ENCODE measurements at places on chromosomes 5 and 9.
A peak's percentile ranks its signal among the peaks of the same experiment; 100 is the strongest.

DNA sequence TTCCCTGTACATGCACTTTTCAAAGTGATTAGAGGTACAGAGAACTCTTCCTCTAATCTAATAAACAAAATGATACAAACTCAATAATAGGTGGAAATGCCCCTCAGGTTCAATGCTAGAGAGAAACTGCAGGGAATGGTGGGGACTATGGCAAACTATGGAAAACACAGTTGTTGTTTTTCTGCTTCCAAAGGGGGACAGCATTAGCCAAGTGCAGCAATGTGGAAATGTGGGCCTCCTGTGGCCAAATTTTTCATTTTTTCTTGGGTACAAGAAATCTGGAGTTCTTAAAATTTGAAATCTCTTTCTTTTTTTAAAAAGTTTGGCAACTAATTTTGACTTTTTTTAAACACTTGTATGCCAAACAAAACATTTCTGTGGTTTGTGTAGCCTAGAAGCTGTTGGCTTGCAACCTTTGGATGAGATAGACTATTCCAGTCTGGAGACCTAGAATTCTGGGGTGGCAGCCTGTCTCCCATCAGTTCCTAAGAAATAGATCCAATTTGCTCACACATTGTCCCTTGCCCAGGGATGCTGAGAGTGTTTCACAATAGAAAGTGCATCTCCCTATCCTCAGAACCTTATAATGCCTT lies 218.6 kb downstream of the PAPPA start:
- no peak for DNase-seq

DNA sequence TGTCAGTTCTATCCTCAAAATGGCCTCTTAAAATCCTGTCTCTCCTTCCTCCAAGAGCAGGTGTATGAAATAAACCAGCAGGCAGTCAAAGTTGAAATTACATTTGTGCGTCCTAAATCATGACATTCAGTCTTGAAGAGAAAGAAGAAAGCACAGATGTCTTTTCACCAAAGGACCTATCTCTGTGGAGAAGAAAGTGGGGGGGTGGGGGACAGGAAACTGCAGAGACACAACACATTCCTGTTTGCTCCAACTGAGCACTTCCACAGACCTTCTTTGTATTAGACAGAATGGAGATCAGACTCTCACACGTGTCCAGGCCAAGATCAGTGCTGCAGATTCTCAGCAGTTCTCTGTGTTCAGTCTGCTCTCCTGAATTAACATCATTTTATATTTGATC lies 471.9 kb upstream of the RGMB start:
- DNase-seq: no peak

- DNase-seq: no peak
Measured at GRCh38 chr5:141701360-141702119, 19.5 kb upstream of the ARAP3 start.

DNA sequence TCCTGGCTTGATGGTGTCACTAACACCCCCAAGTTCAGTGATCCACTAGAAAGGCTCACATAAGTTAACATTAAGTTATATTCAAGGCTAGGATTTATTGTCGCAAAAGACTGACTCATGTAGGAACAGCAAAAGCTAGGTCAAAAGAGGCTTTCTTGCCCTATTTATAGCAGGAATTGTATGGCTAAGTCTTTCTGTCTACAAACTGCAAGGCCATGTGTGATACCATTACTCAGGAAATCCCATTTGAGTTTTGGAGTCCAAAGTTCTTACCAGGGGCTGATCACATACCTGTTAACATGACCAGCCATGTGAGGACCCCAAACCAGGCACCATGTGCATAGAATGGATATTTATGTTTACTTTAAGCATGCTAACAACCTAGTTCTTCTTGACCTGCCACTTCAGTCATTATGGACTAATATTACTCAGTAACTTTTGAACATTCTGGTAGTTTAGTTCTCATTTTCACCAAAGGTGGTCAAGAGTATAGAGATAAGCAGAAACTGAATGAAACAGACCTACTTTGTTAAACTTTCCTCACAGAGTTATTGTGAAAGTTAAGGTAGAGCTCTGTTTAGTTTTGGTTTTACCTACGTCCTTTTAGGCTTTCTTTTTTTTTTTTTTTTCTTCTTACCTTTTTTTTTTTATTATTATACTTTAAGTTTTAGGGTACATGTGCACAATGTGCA lies 281.1 kb downstream of the FER start:
- DNase-seq: no peak

DNA sequence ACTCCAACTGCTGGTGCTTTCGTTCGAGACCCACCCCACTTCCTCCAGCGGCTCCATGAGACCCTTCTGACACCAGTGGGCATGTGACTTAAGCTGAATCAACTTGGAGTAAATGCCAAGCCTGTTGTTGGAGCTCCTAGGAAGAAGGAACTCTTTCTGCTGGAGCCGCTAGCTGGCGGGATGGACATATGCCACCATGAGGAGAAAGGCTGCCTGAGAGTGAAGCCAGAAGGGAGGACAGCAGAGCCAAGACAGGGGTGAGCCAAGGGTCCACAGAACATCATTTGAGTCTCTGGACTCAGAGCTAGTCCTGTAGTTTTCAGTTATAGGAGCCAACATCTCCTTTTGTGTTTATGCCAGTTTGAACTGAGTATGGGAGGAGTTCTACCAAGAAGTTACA lies 35.9 kb downstream of the ANXA6 start:
- DNase-seq: no peak

DNA sequence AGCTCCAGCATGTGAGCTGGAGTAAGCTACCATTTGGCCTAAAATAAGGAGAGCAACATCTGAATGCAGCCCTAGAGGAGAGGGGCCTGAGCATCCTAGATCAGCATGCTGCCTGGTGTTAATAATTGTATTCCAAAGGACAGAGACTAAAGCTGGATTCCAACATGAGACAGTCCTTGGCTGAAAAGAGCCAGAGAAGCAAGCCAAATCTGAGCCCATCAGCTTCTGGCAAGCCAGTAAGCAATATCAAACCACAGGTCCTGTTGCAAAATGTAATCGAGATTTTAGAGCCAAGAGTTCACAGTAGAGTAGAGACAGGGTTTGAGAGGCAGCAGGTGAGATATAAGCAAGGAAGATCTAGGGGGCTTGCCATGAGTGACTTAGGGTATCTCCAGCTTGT lies 42.3 kb upstream of the DMAC1 start:
- no peak for DNase-seq

- DNase-seq: no peak
Measured at GRCh38 chr5:123120197-123120596, 31.2 kb downstream of the PRDM6 start.

- no peak for DNase-seq
Measured at GRCh38 chr9:129353697-129354336, 175.8 kb upstream of the IER5L start.

DNA sequence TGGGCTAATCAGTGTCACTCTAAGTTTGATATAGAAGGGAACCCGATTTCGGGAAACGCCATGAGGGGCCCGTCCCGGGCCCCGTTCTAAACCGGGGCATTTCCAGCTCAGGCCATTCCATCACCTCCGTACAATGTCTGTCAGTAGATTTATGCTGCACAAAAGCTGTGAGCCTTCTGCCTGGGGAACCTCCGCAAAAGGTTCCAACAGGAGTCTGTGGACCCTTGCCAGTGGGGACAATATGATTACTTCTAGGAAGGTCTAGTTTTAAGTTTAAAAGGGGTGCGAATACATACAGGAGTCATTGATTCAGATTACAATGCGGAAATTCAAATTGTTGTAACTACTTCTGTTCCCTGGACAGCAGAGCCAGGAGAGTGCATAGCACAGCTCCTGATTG lies 57.6 kb downstream of the RAPGEF1 start:
- no peak for DNase-seq

DNA sequence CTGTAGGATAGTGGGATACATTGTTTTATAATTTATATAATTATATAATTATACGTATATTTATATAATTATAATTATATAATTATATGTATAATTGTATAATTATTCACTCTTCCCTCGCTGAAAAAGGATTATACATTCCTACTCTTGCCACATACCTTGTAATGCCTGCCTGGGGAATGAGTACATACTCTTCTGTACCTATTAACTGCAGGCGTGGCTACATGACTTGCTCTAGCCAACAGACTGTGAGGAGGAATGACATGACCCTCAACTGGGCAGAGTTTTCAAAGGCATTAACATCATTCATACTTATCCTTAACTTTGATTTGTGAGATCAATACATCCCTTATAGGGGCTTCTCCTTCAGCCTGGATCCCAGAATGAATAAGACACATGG lies 19.1 kb downstream of the ERMP1 start:
- DNase-seq: no peak

- peak; percentile 3 for DNase-seq
Measured at GRCh38 chr9:33187519-33188218, 20.5 kb upstream of the B4GALT1 start.

DNA sequence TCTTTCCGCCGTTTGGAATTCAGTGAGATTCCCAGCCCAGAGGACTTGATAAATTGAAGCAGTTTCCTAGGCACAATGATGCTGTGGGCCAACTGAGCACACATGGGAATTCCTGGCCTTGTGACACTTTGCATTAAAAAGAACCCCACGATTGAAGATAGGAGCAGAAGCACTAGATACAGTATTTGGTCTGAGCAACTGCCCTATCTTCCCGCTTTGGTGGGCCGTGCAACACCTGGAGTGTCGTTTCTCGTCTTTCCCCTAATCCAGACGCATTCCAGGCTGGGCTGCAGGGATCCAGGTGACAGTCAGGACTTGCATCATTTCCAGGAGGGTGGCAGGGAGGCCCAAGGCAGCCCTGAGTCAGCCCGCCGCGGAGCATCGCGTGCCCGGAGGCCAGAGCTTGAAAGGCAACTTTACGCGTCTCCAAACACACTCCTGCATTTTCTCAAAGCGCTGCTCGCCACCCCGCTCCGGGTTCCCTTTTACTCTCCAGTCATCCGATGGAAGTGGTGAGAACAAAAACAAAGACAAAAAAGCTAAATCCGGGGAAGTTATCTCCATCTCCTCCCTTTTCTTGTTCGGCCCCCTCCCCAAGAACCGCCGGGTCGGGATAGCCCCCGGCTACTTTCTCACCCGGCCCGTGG lies 753 bp upstream of the STC2 start:
- peak; percentile 30 for DNase-seq

GRCh38 chr5:80740999-80741398 lies 86.2 kb upstream of the DHFR start:
- DNase-seq: no peak

DNA sequence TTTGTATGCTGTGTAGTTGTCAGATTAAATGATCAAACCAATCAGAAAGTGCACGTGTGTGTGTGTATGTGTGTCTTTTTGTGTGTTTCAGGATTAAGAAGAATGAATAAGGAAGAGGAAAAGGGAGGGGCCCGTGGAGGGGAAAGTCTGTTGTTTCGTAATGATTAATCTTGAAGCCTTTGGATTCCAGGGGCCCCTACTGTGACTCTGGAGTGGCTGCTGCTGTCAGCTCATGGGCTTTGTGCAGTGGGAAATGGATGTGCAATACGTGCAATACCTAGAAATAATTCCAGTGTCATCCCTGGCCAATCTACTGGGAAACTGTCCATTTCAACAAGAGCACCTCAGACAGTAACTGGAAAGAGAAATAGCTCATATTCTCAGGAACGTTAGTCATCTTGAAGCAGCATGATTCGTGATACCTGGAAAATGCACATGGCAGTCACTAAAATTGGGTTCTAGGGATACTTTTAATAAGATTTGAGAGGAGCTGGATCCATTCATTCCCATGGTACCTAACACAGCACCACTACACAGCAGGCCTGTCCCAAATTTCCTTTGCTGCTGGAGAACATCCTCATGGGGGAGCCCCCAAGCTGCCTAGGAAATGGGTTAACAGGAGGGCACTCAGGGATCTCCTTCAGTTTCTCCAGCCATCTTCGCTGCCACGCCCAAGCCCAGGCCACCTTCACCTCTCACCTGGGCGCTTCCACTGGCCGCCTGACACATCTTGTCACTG lies 186.3 kb downstream of the NR3C1 start:
- DNase-seq: no peak

DNA sequence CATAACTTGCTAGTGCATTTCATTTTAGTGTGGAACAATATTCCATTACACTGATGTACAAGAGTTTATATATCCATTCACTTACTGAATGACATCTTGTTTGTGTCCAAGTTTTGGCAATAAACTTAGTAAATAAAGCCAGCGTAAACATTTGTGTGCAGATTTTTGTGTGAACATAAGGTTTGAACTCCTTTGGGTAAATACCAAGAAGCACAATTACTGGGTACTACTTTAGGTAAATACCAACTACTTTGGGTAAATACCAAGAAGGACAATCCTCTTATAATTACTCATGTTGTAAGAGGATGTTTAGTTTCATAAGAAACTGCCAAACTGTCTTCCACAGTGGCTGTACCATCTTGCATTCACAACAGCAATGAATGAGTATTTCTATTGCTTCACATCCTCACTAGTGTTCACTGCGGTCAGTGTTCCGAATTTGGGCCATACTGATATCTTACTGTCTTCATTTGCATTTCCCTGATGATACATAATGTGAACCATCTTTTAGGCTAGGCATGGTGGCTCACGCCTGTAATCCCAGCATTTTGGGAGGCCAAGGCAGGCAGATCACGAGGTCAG lies 2.3 kb upstream of the SYK start:
- no peak for DNase-seq

DNA sequence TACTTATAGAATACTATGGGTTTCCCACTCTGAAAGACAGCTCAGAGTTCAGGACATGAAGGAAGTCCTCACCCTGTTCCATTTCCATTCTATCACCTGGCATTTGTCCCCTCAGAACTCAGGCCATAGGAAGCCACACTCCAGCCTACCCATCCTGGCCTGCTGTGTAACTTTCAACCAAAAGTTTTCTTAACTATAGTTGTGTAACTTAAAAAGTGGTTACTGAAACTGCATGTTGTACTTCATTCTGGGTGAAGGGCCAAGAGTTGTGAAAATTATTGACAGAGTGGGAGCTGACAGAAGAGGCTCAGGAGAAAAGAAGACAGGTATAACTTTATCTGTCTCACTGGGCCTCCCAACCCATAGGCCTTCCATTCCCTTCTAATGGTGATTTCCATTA lies 212.5 kb downstream of the RAB3C start:
- DNase-seq: no peak

- no peak for DNase-seq
Measured at GRCh38 chr9:123069010-123069481, 35.6 kb downstream of the GPR21 start.

DNA sequence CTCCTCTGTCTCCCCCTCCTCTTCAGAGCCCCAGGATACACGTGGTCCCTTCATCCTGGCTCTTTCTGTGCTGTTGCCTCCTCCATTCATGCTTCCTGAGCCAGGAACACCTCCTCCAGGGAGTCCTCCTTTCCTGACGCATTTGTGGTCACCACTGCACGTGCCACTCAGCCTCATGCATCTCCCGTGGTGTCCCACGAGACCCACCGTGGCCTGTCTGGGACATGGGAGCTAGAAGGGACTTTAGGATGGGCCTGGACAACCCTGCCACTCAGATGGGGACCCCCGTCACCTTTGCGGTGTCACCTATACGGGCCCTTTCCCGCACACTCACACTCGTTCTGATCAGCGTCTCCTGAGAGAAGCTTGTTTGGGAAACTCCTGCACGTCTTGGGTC lies 6.7 kb downstream of the GLIPR2 start:
- no peak for DNase-seq

- no peak for DNase-seq
Measured at GRCh38 chr9:134965411-134965810, 47.7 kb upstream of the FCN1 start.

All from NCI-H2171 treated with DMSO at 0.1 percent for 48 hours (cell line).